ENCODE measurements at places on chromosomes 12 and 14.

- no peak for DNase-seq
Observed at GRCh38 chr14:94941311-94941710, 171.4 kb upstream of the GSC start.

DNA sequence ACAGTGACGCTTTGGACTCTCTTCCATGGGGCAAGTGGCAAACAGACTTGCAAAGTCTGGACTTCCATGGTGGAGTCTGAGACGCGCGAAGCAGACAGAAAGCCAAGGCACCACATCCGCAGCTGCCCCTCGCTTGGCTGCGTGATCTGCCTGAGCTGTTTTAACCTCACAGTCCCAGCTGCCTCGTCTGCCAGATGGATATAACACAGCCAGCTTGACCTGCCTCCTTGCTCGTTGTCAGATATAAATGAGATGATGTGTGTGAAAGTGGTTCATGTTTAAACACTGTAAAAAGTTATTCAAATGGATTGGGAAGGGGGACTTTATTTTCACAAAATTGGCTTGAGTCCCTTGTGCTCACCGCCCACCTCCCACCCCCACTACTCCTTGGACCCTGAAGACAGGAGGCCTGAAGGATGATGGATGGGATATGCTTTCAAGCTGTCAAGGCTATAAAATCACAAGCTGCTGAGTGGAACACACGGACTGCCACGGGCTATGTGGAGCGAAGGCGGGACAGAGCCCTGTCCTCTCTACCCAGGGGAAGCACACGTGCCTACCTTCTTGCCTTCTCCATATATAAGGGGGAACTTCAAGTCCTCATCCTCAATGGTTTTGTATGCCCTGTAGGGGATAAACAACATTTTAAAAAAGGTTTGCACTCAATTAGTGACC is 226.9 kb downstream of the MON2 start:
- no peak for DNase-seq

- DNase-seq = no peak
Observed at GRCh38 chr12:14950982-14951746, 10.2 kb downstream of the ARHGDIB start.

DNA sequence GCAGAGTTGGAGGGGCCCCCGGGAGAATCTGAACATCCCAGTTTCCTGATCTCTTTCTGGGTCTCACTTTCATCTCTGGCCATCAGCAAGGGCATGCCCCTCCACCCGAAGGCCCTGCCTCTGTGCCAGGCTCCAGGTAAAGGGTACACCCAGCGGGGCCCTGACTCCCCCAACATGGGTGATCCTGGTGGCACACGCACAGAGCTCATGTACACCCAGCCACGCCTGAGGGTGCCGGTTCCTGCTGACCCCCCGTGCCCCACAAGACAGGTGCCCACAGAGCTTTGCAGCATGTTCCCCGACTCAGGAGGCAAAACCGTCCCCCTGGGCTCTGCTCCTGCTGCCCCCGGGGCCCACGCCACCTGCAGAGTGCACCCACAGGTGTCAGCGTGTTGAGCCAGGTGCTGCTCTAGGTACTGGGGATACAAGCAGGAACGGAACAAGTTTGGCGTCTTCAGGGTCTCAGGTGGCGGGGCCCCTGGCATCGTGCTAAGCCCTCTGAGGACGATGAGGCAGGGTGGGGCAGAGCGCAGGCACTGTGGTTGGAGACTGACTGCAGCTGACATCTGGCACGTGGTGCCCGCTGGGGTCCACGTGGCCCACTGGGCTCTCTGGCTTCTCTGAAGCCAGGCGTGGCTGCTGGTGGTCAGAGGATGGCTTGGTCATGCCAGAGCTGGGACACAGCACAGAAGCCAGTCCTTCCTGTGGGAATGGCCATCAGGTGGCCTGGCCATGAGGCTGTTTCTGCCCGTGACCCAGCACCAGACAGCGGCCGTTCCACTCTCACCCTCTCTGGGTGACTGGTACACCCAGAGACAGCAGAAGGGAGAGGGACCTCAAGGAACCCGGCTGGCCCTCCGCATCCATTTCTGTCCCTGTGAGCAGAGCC is 13.8 kb downstream of the BAG5 start:
- no peak for DNase-seq

- no peak for DNase-seq
Observed at GRCh38 chr14:66041582-66041981, 444.6 kb upstream of the CCDC196 start.

GRCh38 chr12:47316609-47317049 is 236.9 kb upstream of the AMIGO2 start:
- DNase-seq = no peak

DNA sequence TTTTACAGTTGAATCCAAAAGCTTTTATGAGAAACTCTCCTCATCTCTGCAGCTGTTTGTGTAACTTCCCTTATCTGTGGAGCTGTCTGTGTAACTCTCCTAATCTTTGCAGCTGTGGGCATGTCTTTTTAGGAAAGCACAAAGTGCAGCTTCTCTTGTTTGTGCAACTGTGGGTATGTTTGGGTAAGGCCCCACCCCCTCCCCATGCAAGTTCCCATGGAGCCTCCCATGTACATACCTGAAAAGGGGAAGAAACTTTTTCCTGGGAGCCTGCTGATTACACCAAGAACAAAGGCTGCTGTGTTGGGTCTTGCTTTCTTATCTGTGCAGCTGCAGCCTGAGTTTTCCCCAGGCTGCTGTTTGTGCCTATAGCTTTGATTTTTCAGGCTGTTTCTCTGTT is 42.7 kb upstream of the CDKN3 start:
- DNase-seq = no peak

DNA sequence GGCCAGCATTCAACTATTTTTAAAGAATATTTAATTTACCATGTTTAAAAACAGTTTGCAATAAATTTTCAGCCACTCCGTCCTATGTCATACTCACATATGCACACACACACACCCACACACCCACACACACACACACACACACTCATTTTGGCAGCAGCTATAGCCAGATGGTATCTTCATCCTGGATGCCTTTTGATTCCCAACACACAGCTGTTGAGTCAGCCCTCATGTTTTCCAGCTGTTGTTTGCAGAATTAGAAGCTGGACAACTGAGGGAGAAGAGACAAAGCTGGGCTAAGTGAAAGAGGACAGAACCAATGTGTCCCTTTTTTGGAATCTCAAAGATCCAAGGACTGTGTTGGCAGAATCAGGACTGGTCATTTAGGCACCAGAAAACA is 80.0 kb upstream of the EGLN3 start:
- DNase-seq = no peak

GRCh38 chr12:25058658-25059058 is 109.8 kb upstream of the BCAT1 start:
- DNase-seq = no peak

DNA sequence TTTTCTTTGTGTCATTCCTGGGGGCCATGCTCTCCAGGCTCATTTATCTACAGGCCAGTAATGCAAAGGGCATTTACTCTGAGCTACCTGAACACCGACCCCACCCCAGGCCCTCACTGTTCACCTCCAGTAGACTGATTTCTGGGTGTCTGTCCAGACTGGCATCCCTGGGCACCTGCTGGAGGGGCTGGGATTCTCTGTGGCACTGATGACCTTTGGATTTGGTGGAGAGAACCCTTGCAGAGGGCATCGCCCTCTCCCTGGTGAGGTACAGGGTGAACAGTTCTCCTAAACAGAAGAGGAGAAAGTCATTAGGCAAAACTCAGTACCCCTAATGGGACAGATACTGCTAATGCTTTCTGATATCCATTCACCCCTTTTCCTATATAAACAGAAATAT is 27.1 kb upstream of the RIMBP2 start:
- DNase-seq = no peak

Measured in activated T-cell treated with anti-CD3 and anti-CD28 coated beads, Interleukin-2, amount 50 U/mL, for 24 hours (primary cell).